Skeletal muscle cell (primary cell): ENCODE measurements at places on chromosomes 16 and 17.

- DNase-seq = no peak
These were observed 2.7 kb downstream of the TSEN54 start for GRCh38 chr17:75518983-75519537.

GRCh38 chr16:67105881-67106280 lies 3.9 kb upstream of the PHAF1 start:
- DNase-seq = no peak

- peak; percentile 83 for DNase-seq
These were observed 9.9 kb downstream of the CYGB start for GRCh38 chr17:76527430-76528111.

DNA sequence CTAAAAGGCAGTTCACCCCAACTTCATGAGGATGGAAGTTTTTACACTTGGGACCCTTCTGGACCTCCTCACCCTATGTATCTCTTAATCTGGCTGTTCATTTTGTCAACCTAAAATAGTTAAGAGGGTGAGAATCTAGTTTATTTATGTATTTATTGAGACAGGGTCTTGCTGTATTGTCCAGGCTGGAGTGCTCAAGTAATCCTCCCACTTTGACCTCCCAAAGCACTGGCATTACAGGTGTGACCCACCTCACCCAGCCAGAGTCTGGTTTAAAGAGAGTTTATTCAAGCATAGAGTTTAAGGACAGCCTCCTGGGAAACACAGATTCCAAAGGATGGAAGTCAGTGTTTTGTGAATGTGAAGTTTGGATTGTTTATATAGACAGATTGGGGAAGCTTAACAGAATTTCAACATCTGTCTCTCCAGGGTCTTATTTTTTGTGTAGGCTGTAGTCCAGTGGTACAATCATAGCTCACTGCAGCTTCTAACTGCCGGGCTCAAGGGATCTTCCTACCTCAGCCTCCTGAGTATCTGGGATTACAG lies 8.0 kb upstream of the APPBP2 start:
- DNase-seq = peak; percentile 25

DNA sequence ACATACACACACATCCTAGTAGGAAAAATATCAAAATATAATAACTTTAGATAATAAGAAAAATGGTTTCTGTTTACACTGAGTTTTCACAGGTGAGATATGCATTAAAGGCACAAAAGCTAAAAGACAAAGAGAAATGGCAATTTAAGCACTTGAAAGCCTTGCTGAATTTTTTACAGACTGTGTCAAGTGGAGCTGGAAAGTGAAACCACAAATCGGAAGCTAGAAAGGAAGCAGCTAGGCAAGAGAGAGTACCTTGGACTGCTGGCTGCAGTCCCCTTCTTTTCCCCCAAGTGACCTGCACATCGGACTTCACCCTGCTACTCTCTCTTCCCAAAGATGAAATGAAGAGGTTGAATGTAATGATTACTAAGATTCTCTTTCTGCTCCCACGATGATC lies 135.1 kb downstream of the CDH13 start:
- no peak for DNase-seq

- peak; percentile 38 for DNase-seq
These were observed 154.0 kb upstream of the HSBP1 start for GRCh38 chr16:83653785-83654184.

GRCh38 chr17:40534371-40535189 lies 30.7 kb downstream of the CCR7 start:
- no peak for DNase-seq

DNA sequence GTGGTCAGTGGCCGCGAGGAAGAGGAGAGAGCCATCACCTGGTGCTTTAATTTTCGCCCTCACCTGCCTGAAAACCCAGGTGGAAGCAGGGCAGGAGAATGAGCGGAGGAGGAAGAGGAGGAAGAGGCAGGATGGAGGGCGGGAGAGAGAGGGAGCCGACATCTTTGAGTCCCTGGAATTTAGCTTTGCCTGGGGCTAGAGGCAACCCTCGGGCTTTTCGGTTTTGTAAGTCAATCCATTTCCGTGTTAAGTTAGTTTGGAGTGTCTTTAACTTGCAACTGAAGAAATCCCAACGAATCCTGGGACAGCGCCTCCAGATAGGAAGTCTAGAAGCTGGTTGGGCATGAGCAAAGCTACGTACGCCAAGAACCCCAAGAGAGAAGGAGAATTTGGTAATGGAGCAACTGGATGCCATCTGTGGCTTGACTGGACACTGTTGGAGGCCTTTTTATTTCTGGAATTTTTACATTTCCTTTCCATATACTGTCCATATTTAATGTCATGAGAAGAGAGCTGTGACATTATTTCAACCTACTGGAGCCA lies 36.9 kb upstream of the ATP2A3 start:
- no peak for DNase-seq

DNA sequence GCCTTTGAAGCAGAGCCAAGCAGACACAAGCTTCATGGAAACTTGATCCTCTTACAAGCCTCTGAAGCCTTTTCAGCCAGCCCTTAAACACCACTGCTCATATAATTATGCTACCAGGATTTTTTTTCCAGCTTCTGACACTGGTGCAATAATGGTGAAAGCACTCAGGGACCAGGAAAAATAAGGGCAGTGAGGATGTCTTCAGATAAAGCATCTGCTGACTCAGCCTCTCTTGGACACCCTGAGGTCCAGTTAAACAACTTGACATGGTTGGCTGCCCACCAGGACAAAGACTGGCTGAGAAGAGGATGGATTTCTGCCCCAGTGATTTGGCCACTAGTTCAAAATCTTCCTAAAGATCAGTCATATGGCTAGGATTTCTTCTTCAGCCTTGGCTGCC lies 124.2 kb upstream of the N4BP1 start:
- DNase-seq = no peak

GRCh38 chr16:72891291-72892227 lies 156.4 kb downstream of the ZFHX3 start:
- no peak for DNase-seq

GRCh38 chr17:43814026-43814425 lies 18.9 kb downstream of the MPP3 start:
- no peak for DNase-seq

DNA sequence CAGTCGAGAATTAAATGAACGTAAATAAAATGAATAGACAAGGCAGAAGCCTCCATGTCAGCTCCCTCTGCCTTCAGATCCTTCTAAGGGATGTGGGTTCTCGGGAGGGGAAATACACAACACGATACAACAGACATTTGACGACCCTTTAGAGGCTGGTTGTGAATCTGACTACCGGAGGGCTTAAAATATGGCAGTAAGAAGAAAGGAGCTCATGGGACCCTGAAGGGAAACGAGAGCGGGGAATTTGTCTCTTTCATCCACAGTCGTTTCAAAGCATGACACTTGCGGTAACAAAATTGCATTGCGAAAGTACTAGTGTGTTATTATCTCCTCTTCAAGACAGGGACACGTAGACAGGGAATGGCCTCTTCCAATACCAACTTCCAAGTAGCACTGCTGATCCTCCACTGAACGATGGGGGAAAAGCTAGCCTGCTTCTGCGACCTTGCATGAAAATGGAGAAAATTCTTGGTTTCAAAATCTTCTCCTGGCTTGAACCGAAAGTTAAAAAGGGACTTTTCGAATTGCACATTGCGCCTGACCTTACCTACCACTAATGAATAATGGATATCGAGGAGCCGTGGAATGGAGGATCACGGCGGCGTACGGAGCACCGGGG lies 1.2 kb upstream of the TNRC6C start:
- no peak for DNase-seq

- DNase-seq = no peak
These were observed 358.2 kb upstream of the TNRC6C start for GRCh38 chr17:77600346-77600745.

DNA sequence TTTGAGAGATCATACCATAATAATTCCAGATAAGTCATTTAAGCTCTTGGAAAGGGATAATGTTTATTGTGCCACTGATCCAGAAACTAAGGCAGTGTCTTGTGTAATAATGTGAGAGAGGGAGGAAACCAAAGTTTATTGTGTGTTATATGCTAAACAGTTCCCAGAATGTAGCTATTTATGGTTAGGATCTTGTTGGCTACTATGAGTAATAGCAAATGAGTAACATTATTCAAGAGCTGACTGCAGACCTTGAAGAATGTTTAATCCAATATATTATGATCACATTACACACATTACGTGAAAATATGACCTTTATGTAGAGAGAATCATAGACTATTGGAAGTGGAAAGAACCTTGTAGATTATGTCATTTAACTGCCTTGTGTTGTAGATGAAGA lies 139.5 kb downstream of the BCAS3 start:
- peak; percentile 84 for DNase-seq

DNA sequence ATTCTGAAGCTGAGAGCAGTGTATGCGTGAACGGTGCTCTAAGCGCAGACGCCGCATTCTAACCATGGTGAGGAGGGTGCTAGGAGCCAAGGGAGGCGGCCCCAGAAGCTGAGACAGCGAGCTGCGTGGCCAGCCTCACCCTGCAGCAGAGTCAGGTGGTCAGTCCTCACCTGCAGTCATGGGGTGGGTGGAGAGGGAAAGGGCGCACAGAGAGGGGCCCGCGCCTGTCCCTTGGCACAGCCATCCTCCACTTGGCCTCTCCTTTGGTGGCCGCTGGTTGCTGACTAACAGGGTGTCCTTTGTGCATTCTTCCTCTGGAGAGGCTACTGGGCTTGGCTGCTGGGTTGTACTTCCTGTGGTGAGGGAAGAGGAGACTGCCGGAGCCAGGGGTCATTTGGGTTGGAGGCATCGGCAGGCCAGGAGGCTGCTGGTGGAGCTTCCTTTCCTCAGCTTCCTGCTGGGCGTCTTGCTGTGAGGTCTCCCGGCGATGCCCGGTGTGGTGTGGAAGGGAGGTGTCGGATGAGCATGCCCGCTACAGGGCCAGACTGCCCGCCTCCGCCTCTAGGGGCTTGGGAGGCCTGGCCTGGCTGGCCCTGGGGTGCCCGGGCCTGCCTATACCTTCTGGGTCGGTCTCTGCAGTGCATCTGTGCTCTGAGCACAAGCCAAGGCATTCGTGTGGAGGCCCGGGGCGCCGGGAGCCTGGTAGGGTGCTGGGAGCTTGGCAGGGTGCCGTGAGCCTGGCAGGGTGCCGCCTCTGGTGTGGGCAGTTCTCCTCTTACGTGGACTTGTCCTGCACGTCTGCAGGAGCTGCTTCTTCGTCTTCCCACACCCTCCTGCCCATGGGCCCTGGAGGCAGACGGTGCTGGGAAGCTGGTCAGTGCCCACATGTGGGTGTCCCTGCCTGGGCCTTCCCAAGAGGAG lies 17.4 kb downstream of the RNF213 start:
- no peak for DNase-seq

GRCh38 chr16:54112451-54113206 lies 174.0 kb downstream of the IRX3 start:
- DNase-seq = no peak

DNA sequence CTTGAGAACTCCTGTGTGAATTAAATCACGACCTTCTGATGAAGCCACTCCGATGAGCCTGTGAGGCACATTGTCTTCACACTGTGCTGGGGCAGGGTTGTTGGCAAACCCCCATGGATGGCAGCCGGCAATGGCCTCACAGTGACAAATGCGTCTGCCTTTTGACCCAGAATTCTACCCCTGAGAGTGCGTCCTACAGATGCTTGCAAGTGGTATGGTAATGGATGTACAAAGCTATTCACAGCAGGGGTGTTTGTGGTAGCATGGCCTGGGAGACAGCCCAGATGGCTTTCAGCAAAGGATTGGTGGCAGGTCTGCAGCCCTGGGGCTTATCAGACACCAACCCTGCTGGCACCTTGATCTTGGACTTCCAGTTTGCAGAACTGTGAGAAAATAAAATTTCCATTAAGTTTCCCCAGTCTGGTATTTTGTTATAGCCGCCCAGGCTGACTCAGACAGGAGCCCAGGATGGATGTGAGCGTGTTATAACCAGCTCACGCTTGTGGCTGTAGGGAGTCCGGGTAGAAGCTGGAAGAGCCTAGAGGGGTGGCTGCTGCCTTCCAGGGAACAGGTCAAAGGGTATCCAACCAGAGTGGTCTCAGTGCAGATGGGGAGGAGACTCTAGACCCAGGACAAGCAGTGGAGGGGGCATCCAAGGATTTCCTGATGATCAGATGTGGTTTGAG lies 10.1 kb downstream of the AFMID start:
- no peak for DNase-seq

- DNase-seq = peak; percentile 66
These were observed 10.7 kb downstream of the SGSM2 start for GRCh38 chr17:2347805-2348685.

- no peak for DNase-seq
These were observed 232.1 kb downstream of the PHKB start for GRCh38 chr16:47693226-47693625.

- no peak for DNase-seq
These were observed 6.3 kb downstream of the NOS2 start for GRCh38 chr17:27793906-27794569.

DNA sequence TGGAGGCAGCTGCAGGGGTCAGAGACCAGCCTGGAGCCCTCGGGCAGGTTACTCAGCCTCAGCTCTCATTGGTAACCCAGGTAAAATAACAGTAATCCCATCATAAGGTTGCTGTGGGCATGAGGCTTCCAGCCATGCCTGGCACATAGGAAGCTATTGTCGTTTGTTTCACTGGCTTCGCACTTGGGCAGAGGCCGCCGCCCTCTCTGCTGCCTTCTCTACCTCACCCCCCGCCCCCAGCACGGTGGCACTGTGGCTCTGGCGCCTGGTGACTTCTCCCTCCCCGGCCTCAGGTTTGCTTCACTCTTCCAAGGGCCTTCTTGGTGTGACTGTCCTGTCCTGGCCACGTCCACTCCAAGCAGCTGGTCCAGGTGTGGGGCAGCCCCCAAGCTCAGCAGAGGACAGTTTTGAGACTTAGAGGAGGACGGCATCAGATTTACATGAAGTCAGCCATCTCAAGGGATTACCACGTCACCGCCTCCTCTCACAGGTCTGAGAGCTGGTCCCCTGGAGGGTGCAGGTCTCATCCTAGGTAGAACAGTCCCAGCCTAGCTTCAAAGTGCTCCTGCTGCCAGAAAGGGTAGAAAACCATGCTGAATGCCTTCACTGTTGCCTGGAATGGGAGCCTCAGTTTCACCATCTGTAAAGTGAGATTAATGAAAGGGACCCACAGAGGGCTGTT lies 34.8 kb downstream of the SREBF1 start:
- DNase-seq = no peak

GRCh38 chr17:80432961-80433550 lies 18.1 kb downstream of the ENDOV start:
- no peak for DNase-seq
